ENCODE measurements at places on chromosomes 4 and X.

GRCh38 chr4:1183985-1184773 is 11.8 kb upstream of the SPON2 start:
- no peak for DNase-seq

DNA sequence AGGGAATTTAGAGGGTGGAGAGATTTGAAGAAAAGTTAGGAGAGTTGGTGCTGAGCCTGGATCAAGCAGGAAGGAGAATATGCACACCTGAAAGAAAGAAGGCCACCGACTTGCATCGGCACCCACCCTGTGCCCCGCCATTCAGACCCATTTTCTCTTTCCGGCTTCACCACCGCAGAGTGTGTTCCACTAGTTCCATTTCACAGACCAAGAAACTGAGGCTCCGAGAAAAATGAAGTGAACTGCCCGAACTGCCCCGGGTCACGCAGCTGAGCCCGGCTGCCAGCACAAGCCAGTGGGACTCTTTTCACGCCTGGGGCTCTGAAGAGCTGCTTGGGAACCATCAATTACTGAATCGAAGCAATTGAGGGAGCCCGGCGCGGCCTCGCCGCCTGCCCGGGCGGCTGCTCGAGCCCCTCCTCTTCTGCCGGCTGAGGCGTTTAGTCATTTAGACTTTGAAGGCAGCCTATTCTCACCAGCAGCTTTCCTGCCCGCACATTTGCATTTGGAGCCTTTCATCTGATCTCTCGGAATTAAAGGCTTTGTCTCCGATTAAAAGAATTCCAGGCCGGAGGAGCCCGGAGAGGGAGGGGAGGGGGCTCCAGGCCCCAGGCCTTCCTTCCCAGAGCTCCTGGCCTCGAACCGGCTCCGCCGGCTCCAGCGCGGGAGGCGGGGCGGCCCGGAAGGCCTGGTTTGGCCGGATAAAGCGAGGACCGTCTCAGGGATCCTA is 140.2 kb upstream of the PJA1 start:
- no peak for DNase-seq

DNA sequence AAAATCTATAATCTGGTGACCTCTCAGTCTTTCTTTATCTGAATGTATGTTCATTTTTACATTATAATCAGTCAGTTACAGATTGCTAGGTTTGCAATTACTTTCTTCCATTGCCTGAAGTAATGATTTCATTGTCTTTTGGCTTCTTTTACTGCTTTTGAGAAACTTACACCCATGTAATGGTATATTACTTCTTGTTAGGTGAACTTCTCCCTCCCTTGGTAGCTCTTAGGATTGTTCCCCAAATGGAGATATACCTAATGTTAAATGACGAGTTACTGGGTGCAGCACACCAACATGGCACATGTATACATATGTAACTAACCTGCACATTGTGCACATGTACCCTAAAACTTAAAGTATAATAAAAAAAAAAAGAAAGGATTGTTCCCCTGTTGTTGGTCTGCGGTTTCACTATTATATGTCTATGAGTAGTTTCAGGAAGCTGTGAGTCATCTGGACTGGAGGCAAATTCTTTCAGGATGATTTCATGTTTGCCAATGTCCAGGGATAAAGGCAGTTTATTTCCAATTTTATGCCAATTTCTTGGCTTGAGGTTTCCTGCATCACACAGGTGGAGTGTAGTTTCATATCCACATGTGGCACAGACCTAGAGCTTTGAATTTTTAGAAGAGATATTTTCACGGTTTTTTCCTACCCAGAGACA is 21.8 kb downstream of the SPANXC start:
- DNase-seq = no peak

DNA sequence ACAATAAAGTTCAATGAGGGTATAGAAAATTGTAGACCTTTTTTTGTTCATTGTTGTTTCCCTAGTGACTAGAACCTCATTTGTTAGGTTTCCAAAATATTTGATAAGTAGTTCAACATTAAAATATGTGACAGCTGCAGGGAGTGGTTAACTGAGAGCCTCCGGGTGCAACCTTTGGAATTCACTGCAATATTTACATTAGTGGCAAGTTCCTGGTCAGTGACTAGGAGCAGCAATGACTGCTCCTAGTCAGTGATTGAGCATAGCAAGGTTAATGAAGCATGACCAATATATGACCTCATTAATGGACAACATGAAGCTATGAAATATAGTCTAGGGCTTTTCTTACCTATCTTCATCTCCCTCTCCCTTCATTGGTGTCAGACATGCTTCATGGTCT is 65.8 kb upstream of the FAM47A start:
- DNase-seq = no peak

- no peak for DNase-seq
Observed at GRCh38 chr4:110480746-110481271, 4.9 kb downstream of the ENPEP start.

- DNase-seq = no peak
Observed at GRCh38 chrX:18119856-18120255, 100.8 kb downstream of the BEND2 start.

DNA sequence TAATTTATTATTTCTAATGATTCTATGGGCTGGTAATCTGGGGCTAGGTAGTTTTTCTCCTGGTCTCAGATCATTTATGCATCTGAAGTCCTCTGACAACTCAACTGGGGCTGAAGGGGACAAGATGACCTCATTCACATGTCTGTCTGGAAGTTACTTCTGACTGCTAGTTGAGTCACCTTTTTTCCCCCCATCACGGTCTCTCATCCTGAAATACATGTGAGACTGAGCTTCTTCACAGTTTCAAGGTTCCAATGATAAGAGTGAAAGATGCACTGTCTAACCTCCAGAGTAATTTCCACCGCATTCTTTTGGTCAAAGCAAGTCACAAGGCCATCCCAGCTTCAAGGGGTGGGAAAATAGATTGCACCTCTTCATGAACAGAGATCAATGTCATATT is 356.7 kb upstream of the RPS6KA3 start:
- no peak for DNase-seq

DNA sequence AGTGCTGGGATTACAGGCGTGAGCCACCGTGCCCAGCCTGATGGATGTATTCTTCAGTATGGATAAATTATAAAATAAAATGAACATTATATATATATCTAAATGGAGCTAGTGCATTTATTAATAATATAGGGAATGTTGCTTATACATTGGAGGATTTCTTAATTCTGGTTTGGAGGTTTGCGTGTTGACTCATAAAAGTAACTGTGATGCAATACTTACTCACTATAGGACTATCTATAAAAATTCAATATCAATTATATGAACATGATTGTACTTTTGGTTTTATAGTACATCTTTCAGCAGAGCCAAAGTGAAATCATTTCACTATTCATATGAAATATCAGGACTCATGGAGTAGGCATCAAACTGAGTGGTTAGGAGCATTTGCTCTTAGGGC is 3.2 kb upstream of the AREG start:
- no peak for DNase-seq

DNA sequence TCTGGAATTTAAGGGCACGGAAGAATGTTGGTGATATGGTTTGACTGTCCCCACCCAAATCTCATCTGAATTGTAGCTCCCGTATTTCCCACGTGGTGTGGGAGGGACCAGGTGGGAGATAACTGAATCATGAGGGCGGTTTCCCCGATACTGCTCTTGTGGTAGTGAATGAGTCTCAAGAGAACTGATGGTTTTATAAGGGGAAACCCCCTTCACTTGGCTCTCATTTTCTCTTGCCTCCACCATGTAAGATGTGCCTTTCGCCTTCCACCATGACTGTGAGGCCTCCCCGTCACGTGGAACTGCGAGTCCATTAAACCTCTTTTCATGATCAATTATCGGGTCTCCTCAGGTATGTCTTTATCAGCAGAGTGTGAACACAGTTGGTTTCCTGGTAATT is 25.6 kb upstream of the DHRSX start:
- no peak for DNase-seq

DNA sequence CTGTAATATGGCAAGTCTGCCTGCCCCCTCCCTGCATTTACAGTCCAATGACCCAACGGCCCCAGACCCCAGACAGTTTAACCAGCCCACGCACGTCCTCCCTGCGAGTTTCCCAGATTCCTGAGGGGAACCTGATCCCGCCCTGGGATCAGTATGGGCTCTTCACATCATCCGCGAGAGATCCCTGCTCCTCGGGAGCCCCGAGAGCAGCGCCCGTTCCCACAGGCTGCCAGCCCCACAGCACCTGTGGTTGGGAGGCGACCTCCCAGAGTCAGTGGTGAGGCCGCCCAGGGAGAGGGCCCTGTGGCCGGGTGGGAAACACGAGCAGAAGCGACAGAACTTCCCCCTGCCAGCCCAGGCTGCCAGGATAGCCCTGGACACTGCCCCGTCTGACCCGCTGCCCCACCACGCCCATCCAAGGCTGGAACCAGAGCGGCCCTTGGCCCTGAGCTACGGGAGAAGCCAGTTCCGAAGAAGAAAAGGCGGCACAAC is 32.8 kb downstream of the TSC22D3 start:
- DNase-seq = no peak

Measured in NCI-H1930 (cell line).